ENCODE measurements at places on chromosomes 12 and 14. TPM values are rescaled to one million over a fixed set of nuclear protein-coding genes. Genes with fewer than 3 reads are reported as not detected.

ERP29 gene
- 115 TPM for total RNA-seq

DNA sequence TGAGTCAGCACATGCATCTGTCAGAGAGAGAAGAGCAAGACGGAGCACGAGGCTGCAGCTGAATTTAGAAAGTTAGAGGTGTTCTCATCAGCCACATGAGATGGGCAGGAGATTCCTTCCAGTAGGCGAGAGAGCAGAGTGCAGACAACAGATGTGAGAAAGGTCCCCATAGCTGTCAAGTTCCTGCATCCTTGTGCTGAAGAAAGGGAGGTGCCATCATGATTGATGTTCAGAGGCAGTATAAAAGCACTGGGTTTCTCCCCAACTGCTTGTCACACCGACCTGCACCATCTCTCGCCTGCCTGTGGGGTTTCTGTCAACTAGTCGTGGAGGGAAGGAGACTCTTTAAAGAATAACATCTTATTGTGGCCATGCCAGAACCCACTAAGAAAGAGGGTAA lies at the start of gene MYBPC1:
MYBPC1 (plus strand) TSS at position 272 of the 400 bp plus-strand sequence; CDS start at position 372, 100 bp downstream.
- no peaks in the 10 kb centered on the region for H3K27me3 ChIP-seq
- no peaks in the 10 kb centered on the region for H3K36me3 ChIP-seq
- H3K4me3 ChIP-seq = no peak within 1 kb of the TSS
- H3K4me1 ChIP-seq = no peaks in the 10 kb centered on the region

LRFN5 gene
- total RNA-seq = 2.1 TPM

- no peak overlapping the region for H3K27ac ChIP-seq
- no peaks in the 10 kb centered on the region for H3K4me1 ChIP-seq
- DNase-seq = no peak
- H3K4me3 ChIP-seq = no peak overlapping the region
- no peaks in the 10 kb centered on the region for H3K27me3 ChIP-seq
Measured at GRCh38 chr12:121505513-121505912, 75.3 kb downstream of the KDM2B start.

DNA sequence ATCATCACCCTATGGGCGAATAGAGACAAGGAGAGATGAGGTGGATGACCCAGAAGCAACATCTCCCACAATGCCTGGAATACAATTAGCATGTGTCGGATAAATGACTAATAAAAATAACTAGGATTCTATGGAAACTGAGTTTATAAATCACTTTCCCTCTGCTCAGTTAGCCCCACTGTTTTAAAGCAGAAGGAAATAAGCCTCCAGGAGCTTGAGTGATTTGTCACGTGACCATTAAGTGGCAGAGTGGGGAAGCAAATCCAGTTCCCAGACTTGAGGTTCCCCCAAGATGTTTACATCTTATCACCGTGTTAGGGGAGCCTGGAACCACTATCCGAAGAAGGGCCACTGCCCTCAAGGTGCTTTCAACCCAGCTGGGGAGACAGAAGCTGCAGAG lies 136.5 kb upstream of the CCND2 start:
- H3K4me3 ChIP-seq = no peak overlapping the region
- no peaks in the 10 kb centered on the region for H3K27me3 ChIP-seq
- no peaks in the 10 kb centered on the region for H3K36me3 ChIP-seq
- no peak overlapping the region for H3K27ac ChIP-seq
- peaks cover 8% of the 10 kb centered on the region for H3K4me1 ChIP-seq

GRCh38 chr14:50999726-51000125 lies 55.4 kb upstream of the PYGL start:
- H3K4me3 ChIP-seq = no peak overlapping the region
- no peak for DNase-seq
- H3K4me1 ChIP-seq = peaks cover 5% of the 10 kb centered on the region
- no peak overlapping the region for H3K27ac ChIP-seq
- H3K27me3 ChIP-seq = no peaks in the 10 kb centered on the region

DNA sequence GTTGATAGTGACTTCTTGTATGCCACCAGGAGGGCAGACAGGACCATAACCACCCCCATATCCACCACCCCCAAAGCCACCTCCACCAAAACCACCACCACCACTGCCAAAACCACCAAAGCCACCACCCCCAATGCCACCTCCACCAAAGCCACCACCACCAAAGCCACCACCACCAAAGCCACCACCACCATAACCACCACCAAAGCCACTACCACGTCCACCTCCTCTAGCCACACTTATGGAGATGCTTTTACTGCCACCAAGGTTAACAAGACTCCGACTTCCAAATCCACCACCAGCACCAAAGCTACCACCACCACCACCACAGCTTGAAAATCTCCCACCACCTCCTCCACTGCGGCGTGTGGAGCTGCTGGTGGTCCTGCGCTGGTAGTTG lies 332 bp downstream of the KRT1 start:
- no peaks in the 10 kb centered on the region for H3K36me3 ChIP-seq
- DNase-seq = no peak
- no peaks in the 10 kb centered on the region for H3K27me3 ChIP-seq
- H3K27ac ChIP-seq = no peak overlapping the region
- H3K4me3 ChIP-seq = no peak overlapping the region
- H3K4me1 ChIP-seq = no peaks in the 10 kb centered on the region

ABCC9 gene
- 33.4 TPM for total RNA-seq

AQP6 gene
- 0.40 TPM for total RNA-seq

MYF5 gene
- total RNA-seq = not detected

TDRD9 gene
- total RNA-seq = 2.3 TPM
